ENCODE measurements at places on chromosomes 13 and 19.

- no peak for DNase-seq
Observed at GRCh38 chr13:75657111-75657510, 21.0 kb downstream of the LMO7 start.

DNA sequence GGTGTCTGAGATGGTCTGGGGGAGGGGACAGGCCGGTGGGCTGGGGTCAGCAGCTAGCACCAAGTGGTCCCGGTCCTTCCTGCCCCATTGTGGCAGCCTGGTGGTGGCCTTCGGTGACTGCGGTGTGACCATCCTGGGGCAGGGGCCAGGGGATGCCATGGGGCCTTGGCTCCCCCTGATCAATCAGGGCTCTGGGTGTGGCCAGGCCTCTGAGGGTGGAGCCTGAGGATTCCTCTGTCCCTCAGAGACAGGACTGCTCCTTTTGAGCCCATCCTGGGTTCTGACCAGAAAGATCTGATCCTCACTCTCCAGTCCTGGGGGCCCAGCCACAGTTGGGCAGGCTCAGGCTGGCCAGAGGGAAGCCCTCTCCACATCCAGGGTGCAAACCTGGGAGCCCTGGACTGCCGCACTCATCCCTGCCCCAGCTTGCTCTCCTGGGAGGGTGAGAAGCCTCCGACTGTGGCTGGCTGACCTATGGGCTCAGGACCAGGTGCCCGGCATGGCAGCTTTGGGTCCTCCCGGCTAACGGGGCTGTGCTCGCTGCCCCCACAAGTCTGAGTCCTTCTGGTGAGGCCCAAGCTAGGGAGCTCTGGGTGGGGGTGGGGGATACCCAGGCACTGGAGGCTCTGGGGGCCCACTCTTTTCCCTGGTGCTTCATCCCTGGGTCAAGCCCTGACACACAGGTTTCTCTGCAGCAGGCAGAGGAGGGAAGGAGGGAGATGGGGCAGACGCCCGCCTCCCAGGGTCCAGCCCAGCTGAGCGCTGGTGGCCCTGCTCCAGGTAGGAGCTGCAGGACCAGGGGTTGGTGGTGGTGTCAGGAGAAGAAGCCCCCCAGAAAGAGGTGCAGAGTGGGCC is 59.5 kb downstream of the IER2 start:
- no peak for DNase-seq

DNA sequence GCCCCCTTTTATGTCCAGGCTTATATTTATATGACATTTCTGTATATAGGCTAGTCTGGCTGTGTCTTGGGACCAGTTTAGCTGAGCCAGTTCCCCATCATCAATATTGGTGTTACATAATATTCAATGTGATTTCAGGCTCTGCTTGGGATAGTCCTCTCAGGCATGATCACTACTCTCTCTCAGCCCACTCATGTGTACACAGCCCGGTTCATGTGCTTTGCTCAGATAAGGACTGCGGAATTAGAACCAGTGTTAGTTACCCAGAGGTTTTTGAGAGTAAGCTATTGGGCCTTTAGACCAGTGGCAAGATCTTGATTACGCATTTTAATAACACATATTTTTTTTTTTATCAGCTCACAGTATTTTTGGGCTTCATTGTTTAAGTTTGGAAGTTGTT is 219.9 kb downstream of the GPC5 start:
- DNase-seq, result no peak

- DNase-seq, result peak; percentile 71
Observed at GRCh38 chr19:51131780-51132680, 7.3 kb downstream of the SIGLEC9 start.

DNA sequence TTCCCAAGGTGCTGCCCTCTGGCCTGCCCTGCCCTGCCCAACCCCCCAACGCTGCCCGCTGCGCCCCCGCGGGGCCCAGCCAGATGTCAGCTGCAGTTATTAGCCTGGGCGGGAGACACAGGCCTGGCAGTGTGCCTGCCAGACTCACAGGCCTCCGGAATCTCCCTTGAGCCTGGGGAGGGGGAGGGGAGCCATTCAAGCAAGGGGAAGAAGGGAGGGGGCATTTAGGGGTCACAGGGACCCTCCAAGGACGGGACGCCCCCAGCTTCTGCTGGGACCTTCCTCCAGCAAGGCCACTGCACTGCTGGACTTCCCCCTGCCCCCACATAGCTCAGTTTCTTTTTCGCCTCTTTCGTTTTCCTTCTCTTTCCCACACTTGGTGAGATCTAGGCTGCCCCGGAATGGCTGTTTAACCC is 2.6 kb upstream of the JUNB start:
- peak; percentile 63 for DNase-seq

DNA sequence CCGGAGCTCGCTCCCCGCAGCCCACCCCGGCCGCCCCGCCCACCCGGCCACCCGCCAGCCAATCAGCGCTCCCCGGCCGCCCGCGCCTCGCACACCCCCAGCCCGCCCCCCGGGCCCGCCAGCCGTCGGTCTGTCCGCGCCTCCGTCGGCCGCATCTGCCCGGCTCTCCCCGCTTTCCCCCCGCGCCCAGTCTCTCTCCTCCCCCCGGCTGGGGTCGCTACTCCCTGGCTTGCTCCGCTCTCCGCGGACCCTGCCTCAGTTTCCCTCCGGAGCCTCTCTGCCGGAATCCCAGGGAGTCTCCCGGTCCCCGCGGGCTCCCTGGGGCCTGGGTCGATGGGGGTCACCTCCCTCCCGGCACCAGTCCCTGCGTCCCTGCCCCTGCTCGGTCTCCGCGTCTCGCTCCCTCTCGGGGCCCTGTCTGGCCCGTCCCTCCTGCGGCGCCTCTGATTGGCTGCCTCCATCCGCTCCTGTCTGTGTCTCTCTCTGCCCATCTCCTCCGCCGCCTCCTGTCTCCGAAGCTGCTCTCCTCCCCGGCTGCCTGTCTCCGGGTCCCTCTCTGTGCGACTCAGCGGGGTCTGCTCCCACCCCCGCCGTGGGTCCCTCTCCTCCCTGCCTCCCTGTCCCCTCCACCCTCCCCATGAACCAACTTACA is 484 bp downstream of the IL11 start:
- no peak for DNase-seq

- no peak for DNase-seq
Observed at GRCh38 chr19:34962687-34963572, 1.1 kb downstream of the ZNF792 start.

DNA sequence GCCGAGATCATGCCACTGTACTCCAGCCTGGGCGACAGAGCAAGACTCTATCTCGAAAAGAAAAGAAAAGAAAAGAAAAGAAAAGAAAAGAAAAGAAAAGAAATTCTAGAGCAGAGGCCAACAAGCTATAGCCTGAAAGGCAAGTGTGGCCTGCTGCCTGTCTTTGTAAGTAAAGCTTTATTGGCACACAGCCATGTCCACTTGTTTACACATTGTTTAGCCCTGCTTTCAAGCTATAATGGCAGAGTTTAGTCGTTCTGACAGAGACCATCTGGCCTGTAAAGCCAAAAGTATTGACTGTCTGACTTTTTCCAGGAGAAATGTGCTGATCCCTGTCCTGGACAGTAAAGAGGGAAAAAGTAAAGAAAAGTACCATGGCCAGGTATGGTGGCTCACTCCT is 18.3 kb downstream of the NWD1 start:
- no peak for DNase-seq

- no peak for DNase-seq
Observed at GRCh38 chr13:73240193-73240592, 181.4 kb downstream of the KLF5 start.

DNA sequence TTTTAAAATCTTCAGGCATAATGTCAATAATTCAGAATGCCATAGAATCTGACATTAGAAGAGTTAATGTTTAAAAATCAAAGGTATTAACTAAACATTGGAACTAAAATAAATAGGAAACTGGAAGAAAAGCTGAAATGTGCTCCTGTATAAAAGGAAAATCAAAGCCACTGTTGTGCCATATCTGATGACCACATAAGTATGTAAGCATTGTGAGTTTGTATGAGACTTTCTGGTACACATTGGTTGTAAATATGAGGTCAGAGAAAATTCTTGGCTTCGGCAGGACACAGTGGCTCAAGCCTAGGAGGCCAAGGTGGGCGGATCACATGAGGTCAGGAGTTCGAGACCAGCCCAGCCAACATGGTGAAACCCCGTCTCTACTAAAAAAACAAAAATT is 48.3 kb upstream of the INTS6 start:
- no peak for DNase-seq

- DNase-seq, result no peak
Observed at GRCh38 chr19:29495901-29496441, 29.8 kb upstream of the VSTM2B start.

GRCh38 chr13:28744091-28744536 is 25.3 kb upstream of the SLC46A3 start:
- DNase-seq, result no peak

GRCh38 chr19:3162418-3163229 is 15.9 kb upstream of the S1PR4 start:
- DNase-seq, result no peak

DNA sequence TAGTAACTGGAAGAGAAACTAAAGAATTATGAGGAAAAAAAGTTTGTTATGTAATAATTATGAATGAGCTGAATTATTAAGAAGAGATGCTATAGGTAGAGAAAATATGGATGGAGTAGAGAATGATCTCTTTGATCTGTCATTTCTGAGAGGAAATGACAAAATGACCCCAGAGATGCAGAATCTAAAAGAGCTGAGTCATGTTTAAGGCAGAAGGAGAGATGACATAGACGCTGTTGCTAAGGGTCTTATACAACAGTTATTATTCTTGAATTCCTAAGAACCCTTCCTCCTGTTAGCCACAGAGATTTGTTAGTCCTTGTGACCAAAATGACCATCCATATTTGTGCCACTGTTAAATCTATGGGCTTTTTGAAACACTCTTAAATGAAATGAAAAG is 58.3 kb upstream of the FREM2 start:
- DNase-seq, result no peak

GRCh38 chr13:97565906-97566305 is 131.9 kb downstream of the RAP2A start:
- no peak for DNase-seq
